ENCODE measurements at places on chromosomes 13 and 19.

- DNase-seq: no peak
Observed at GRCh38 chr13:99722931-99723330, 221.7 kb downstream of the TM9SF2 start.

GRCh38 chr13:98273067-98273823, 96.2 kb upstream of the RNF113B start:
- no peak for DNase-seq

- no peak for DNase-seq
Observed at GRCh38 chr13:46546084-46546768, 6.7 kb upstream of the LRCH1 start.

DNA sequence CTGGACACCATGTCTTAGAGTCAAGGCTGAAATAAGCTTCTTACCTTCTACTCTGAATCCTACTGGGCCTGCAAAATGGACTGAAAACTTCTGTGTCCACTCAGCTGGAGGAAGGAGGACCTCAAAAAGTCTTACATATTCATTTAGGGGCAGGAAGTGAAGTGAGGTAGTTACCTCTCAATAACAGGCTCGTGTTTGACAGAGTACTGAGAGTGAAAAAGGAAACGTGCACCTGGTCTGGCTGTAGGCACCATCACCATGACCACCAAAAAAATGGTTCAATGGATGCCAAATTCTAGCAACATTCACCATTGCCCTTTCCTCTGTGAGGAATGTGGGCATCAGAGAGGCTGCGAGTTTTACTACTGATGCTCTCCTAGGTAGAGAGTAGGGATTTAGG, 176.2 kb downstream of the RFC3 start:
- no peak for DNase-seq

DNA sequence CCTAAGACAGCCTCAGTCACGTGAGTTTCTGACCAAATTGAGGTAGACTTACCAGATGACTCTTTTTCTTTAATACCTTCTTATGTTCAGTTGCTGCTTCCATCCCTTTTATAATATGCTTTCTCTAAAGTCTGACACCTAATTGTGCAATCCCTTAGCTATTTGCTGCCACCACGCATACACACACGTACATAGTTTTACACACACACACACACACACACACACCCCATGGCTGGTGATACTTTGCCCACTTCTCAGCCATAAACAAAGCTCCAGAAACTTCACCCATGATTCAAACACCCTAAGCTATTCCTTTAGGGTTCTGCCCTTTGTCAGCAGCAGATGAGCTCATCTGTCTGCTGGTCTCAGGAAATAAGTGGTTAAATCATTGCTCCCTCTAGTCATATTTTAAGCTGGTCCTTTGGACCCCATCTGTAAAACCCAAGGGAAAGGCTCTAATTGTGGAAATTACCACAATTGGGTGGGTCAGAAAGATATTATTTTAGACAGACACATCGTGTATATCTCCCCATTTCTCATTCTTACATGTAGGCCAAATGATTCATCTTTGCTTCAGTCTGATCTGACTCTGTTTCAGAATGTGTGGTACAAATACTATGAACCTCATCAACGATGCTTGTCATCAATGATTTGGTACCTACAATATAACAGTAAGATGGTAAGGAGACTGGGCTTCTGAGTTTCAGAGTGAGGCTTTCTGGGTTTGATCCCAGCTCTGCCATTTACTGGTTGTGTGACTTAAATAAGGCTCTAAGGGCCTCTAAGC, 69.2 kb downstream of the NALCN start:
- DNase-seq: no peak

DNA sequence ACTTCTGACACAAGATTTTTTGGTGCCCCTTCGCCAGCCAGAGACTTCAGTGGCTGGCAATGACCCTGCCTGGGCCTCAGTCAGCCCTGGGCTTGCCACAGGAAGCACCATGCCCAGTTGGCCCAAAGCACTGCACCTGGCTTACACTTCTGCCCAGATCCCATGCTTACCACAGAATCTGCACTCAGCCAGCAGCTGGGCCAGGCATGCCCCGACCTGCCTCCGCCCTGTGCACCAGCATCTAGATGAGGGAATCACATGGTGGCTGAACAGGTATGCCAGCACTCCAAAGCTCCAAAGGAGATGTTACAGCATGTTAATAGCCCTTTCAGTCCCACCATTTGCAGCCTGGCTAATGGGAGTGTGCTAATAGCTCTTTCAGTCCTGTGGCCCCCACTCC, 690.9 kb downstream of the SLITRK6 start:
- no peak for DNase-seq

DNA sequence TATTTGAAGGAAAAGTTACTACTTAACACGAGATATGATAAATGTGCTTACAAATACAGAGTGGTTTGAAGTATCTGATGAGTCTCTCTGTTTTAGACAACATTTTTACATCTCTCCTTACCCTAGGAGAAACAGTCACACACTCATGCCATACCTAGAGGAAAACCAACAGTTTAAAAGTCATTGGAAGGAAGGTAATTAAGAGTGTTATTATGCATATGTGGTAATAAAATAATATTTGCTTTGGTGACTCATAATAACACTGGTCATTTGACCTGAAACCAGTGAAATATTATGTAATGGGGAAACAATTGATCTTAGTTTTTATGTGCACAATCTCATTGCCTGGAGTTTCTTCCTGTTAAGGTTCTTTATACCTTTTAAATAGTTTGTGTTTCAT, 136.9 kb upstream of the SOX21 start:
- DNase-seq: no peak

DNA sequence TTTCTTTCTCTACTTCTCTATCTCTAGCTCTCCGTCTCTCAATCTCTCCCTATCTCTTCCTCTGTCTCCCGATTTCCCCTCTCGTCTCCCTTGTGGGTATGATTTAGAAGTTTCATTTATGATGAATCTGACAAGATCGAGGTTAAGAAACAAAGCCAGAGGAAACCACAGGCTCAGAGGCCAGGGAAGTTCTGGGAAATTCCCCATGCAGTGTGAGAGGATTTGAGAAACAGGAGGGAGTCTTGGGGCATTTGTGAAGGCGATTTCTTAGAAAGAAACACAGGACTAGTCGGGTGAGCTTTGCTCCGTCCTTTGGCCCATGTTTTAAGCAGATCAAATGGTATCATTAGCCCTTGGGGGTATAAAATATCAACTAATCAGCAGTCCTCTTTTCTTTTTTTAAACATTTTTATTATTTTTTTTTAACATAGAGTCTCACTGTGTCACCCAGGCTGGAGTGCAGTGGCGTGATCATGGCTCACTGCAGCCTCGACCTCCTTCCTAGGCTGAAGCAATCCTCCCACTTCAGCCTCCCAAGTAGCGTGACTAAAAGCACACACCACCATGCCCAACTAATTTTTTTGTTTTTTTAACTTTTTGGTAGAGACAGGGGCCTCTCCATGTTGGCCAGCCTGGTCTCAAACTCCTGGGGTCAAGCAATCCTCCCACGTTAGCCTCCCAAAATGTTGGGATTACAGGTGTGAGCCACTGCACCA, 25.8 kb downstream of the TNFSF9 start:
- no peak for DNase-seq

GRCh38 chr19:50667759-50668231, 18.6 kb downstream of the C19orf81 start:
- DNase-seq: no peak

- peak; percentile 39 for DNase-seq
Observed at GRCh38 chr19:55275851-55276719, 3.8 kb downstream of the HSPBP1 start.

- peak; percentile 52 for DNase-seq
Observed at GRCh38 chr13:30735025-30735871, at the start of gene ALOX5AP. ALOX5AP (plus strand) TSS chr13:30735543; CDS start chr13:30735606, 63 bp downstream.

DNA sequence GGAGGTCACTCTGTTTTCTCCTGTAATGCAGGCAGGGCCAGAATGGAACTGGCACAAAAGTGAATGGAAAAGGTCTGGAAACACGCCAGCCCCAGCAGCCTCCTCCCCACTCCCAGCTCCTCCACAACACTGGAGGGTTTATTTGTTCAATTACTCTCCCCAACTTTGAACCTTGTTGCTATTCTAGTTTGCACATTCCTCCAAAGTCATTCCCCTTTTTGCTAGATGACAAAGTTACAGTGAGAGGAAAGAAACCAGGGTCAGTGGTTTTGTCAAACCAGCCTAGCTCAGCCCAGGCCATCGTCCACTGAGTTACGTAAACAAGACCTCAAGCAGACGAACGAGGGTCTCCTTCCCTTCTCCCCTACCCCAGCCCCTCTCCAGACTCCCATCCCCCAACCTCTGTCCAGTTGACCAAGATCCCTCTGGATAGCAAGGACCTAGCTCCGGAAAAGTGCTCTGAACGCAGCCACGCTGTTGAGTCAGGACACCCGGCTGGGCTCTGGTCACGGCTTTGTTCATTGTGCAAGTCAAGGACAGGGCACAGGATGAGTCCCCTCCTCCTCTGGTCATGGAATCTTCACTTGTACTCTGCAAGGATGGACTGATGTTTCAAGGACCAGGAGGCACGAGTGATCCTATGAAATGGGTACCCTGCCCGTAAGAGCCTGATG, 180.0 kb downstream of the USP12 start:
- no peak for DNase-seq

DNA sequence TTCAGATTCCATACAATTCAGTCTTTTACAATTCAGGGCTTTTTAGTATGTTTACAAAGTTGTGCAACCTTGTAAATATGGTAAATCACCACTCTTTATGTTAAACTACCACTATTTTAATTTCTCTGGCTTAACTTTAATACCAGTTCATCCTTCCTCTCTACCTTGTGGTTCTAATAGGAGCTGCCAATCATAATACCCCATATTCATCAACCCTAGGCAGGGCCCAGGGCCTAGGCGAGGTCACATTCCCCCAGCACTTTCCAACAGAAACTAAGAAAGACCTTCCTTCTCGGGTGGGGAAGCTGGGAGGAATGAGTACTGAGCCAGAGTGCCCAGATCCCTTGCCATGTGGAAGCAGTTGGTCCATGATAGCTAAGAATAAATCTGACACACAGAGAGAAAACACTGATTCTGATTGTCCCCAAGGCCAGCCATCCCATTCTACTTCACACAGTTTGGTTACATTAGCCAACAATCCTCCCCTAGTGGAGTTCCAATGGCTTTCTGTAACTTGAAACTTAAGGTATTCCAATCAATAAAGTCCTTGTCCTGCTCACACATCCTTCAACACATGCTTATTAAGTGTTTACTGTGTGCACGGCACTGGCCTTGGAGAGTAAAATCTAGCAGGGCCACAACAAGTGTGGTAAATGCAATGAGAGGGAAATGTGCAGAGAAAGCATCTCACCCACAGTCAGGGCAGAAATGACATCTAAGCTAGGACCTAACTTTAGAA, 76.8 kb downstream of the NUFIP1 start:
- DNase-seq: no peak

DNA sequence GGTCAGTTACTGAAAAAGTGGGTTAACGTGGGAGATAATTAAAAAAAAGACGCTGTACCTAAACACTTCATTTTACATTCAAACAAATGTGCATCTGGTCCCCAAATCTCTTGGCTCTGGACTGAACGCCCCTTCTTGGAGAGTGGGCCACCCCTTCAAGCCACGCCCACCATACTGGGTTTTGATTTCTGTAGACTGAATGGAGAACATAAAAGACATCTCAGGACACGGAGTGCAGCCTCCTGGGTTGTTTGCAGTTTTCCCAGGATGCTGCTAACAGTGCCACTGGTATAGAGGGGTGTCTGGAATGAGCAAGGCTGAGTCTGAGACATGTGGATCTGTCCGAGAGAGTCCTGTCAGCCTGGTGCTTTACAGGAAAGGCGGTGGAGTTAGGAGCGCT, 10.6 kb downstream of the TFDP1 start:
- no peak for DNase-seq

- DNase-seq: no peak
Observed at GRCh38 chr19:33437821-33438671, 64.5 kb downstream of the CEBPG start.

DNA sequence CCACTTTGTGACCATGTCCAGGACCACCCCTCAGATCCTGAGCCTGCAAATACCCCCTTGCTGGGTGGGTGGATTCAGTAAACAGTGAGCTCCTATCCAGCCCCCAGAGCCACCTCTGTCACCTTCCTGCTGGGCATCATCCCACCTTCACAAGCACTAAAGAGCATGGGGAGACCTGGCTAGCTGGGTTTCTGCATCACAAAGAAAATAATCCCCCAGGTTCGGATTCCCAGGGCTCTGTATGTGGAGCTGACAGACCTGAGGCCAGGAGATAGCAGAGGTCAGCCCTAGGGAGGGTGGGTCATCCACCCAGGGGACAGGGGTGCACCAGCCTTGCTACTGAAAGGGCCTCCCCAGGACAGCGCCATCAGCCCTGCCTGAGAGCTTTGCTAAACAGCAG, 7.7 kb upstream of the CEACAM7 start:
- no peak for DNase-seq

GRCh38 chr19:52646571-52647217, 8.5 kb upstream of the ZNF83 start:
- no peak for DNase-seq

- DNase-seq: no peak
Observed at GRCh38 chr13:98919566-98919965, 58.3 kb downstream of the DOCK9 start.

DNA sequence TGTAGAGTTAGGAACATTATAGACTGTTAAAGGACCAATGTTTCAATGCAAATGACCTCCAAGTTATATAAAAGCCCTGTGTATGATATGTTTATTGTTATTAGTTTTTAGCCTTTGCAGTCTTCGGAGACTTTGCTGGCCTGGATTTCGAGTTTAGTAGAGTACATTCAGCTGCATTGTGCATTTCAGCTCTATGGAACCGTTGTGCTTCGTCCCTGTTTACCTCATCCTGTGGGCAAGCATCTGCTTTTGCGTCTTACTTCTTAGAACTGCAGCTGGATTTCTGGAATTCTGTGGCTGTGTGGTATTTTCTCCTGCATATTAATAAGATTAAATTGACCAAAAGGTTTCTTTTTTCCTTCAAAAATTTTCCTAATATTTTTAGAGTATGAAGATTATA, 138.6 kb downstream of the KCNRG start:
- DNase-seq: no peak

GRCh38 chr19:16654140-16654539, 5.8 kb downstream of the SMIM7 start:
- no peak for DNase-seq

DNA sequence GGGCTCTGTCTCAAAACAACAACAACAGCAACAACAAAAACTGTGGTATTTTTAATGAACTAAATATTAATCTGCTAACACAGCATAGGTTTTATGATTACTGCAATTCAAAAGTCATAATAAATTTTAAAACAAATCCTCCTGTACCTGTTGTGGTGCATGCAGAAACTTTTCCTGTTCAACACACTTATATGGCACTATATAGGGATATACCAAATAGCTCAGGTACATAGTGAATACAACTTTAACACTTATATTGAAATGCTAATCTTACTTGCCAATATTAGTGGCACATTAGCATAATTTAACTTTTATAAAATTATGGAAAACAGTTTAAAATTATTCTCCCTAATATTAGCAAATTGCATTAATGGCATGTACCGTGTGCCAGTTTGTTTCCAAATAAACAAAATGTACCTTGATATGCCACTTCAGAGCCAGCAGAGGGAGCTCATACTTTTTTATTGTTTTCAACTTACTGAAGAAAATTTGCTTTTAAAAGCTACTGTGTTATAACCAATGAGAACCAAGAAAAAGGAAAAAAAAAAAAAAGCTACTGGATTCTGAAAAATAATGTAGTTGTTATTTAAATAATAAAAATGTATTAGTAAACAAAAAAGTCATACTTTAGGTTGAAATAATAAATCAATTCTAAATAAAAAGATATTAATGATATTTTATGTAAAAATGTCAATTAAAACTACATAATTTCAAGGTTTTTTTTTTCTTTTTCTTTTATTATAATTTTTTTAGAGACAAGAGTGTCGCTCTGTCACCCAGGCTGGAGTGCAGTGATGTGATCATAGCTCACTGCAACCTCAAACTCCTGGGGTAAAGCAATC, 18.0 kb upstream of the RBM26 start:
- peak; percentile 51 for DNase-seq

GRCh38 chr19:32570081-32570785, 10.8 kb upstream of the PDCD5 start:
- peak; percentile 54 for DNase-seq

Measured in CD4-positive, alpha-beta T cell treated with Interleukin-15 for 4 hours (primary cell).